CD4-positive, CD25-positive, alpha-beta regulatory T cell (primary cell): ENCODE measurements at places on chromosomes 1 and 21. TPM values are rescaled to one million over a fixed set of nuclear protein-coding genes. Genes with fewer than 3 reads are reported as not detected.
A peak's percentile ranks its signal among the peaks of the same experiment; 100 is the strongest.

SPATA45 gene
- total RNA-seq: not detected

LEPROT gene
- total RNA-seq: 21.1 TPM

SLC25A24 gene
- total RNA-seq: 15.6 TPM

RPS27 gene
- total RNA-seq: 4,265 TPM

SPRR2A gene
- not detected for total RNA-seq

WNT9A gene
- total RNA-seq: 0.20 TPM

ZNF648 gene
- total RNA-seq: not detected

S100B gene
- total RNA-seq: not detected

LENEP gene
- total RNA-seq: not detected

- no peak for DNase-seq
- H3K27ac ChIP-seq: no peak overlapping the region
- no peaks in the 10 kb centered on the region for H3K36me3 ChIP-seq
Observed at GRCh38 chr1:29499104-29499650, 262.9 kb downstream of the PTPRU start.

DNA sequence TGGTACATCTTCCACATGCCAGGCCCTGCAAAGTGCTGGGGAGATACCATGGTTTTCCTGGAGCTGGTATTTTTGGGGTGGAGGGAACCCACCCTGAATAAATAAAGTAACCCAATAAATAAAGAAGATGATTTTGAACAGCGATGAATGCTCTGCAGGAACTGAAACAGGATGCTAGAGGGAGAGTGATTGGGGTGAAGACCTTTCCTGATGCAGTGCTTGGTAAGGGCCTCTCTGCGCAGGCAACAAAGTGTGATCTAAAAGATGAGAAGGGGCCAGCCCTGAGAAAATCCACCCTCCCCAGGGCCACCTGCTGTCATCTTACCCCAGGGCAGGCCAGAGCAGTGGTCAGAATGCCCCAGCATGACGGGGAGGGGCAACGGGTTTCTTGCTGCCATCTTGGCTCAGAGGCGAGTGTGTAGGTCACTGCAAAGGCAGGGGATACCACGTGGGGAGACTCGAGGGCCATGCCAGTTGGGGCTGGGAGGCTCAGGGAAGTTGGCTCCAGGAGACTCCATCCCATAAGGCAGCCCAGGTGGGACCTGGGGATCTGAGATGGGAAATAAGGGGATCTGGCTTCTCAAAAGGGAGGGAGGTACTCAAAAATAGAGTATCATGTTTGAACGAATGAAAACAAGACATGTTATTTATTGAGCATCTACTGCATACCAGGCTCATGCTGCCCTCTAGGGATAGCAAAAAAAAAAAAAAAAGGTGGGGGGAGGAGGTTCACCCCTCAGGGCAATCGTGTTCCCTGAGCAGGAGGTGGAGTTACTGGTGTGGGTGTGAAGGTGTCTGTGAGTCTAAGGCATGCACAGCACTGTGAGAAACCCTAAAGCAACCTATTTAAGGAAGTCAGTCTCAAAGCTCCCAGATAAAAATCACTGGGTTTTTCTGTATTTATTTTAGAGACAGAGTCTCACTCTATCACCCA, 2.8 kb downstream of the SRARP start:
- no peaks in the 10 kb centered on the region for H3K36me3 ChIP-seq
- H3K4me3 ChIP-seq: no peak overlapping the region
- DNase-seq: no peak
- no peaks in the 10 kb centered on the region for H3K27me3 ChIP-seq
- no peak overlapping the region for H3K27ac ChIP-seq

GRCh38 chr1:239874831-239875230, 216.9 kb upstream of the FMN2 start:
- H3K4me1 ChIP-seq: no peaks in the 10 kb centered on the region
- no peak overlapping the region for H3K4me3 ChIP-seq
- H3K27ac ChIP-seq: no peak overlapping the region
- DNase-seq: no peak

GRCh38 chr1:110864287-110864686, 8.7 kb upstream of the CD53 start:
- no peaks in the 10 kb centered on the region for H3K36me3 ChIP-seq
- no peak for DNase-seq
- no peak overlapping the region for H3K4me3 ChIP-seq
- no peaks in the 10 kb centered on the region for H3K27me3 ChIP-seq
- no peaks in the 10 kb centered on the region for H3K4me1 ChIP-seq

DNA sequence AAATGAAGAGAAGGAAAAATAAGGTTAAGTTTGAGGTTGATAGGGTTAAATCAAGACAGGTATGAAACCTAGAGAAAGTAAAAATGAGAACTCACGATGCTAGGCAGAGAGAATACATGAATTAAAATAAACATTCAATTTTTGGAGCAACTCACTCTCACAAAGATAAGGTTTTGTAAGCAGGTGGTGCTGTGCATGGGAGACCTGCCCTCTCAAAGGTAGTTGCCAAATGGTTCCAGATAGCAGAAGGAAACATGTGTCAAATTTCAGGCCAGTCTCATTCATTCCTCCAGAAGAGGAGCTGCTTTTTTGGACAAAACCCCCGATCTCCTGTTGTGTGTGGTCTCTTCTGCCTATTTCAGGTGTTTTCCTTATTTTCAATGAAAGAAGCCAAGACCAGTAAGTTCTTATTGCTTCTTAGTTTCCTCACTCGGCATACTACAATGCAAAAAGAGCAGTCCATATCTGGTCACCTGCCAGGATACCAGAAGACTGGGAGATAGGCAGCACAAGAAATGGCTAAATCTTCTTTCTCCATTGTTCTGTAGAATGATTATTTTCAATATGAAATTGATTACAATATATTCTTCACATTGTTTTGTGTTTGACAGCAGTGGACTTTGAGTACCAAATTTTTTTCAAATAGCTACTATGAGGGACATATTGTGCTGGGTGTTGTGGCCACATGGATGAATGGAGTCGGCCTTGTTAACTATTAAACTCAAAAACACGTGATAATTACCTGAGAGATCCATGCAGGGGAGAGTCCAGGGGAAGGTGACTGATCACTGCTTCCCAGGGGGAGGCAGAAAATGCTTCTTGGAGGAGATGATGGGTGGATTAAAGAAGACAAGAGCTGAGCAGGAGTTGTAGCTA, 3.6 kb downstream of the CR1L start:
- no peak overlapping the region for H3K27ac ChIP-seq
- H3K36me3 ChIP-seq: no peaks in the 10 kb centered on the region
- H3K27me3 ChIP-seq: peaks cover 9% of the 10 kb centered on the region
- no peak overlapping the region for H3K4me3 ChIP-seq
- no peak for DNase-seq

DNA sequence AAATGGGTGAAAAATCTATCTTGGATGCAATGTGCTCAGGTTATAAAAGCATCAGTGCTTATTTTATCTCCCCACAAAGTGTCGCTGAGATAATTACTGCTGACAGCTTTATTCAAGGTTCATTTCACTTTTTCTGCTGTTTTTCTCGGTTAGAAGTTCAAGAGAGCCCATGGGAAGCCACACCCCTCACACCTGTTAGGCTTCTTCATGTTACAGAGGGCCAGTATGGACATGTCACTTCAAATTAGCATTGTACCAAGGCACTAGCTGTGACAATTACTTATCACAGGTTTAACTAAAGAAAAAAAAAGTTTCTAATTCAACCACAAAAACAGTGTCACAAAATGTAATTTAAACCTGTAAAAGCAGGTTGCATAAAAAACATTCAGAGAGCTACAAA, 187.3 kb upstream of the DMRTA2 start:
- no peak for DNase-seq
- no peaks in the 10 kb centered on the region for H3K4me1 ChIP-seq
- no peak overlapping the region for H3K4me3 ChIP-seq
- H3K27ac ChIP-seq: no peak overlapping the region
- no peaks in the 10 kb centered on the region for H3K27me3 ChIP-seq
- no peaks in the 10 kb centered on the region for H3K36me3 ChIP-seq

- H3K36me3 ChIP-seq: no peaks in the 10 kb centered on the region
- H3K27me3 ChIP-seq: peaks cover 27% of the 10 kb centered on the region
- no peak overlapping the region for H3K4me3 ChIP-seq
- DNase-seq: no peak
Observed at GRCh38 chr1:205568469-205569361, 63.1 kb downstream of the ELK4 start.

DNA sequence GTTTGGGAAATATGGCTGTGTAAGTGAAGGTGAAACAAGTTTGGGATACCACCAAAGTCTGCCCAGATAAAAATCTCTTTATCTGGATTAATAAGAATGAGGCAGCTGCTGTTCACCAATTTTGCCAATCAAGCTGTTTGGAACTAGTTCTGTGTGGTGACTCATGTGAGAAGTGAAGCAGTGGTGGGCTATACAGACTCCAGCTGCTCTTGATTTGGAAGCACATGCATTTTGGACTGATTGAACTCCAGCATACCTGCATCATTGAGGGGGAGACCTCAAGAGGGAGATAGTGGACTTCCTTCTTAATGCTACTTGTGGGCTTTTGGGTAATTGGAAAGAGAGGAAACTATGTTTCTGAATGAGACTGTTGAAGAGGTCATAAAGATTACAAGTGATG, 99.2 kb upstream of the B3GALT2 start:
- peaks cover 2% of the 10 kb centered on the region for H3K4me1 ChIP-seq
- H3K27me3 ChIP-seq: no peaks in the 10 kb centered on the region
- H3K36me3 ChIP-seq: no peaks in the 10 kb centered on the region
- H3K27ac ChIP-seq: no peak overlapping the region

GRCh38 chr1:67427947-67428346, 2.3 kb downstream of the SERBP1 start:
- H3K27ac ChIP-seq: peak overlapping the region; percentile 97
- H3K36me3 ChIP-seq: peaks cover 33% of the 10 kb centered on the region
- H3K27me3 ChIP-seq: no peaks in the 10 kb centered on the region
- no peak for DNase-seq
- peak overlapping the region; percentile 98 for H3K4me3 ChIP-seq

DNA sequence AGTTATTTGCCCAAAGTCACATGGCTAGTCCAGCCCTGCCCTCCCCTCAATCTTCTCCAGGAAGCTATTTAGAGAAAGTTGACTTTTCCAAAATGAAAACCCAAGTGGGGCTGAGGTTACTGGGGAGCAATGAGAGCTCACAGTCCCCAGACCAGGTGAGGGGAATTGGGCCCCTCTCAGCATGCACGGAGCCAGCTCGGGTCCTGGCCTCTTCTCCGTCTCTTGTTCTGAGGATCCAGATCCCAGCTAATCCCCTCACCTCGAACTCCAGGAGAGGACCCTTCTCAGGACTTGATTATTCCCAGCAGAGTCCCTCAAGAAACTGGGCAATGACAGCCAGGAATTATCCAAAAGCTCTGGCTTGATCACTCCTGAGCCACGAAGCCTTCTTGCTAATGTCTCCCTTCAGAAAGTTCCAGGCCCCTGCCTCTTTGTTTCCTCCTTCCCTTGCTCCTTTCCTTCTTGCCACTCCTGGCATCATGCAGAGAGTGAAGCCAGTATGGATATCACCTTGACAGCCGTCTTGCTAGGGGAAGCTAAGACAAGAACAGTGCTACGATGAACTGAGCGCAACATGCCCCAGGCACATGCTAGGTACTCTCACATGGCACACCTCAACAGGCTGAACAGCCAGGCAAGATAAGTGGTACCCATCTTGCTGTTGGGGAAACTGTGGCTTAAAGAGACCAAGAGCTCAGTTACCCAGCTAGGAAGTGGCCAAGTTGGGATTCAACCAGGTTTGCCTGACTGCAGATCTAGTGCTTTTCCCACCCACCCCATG, 51.9 kb downstream of the KLHDC7A start:
- H3K4me3 ChIP-seq: no peak overlapping the region
- no peaks in the 10 kb centered on the region for H3K36me3 ChIP-seq
- H3K27me3 ChIP-seq: no peaks in the 10 kb centered on the region
- DNase-seq: no peak
- no peaks in the 10 kb centered on the region for H3K4me1 ChIP-seq

DNA sequence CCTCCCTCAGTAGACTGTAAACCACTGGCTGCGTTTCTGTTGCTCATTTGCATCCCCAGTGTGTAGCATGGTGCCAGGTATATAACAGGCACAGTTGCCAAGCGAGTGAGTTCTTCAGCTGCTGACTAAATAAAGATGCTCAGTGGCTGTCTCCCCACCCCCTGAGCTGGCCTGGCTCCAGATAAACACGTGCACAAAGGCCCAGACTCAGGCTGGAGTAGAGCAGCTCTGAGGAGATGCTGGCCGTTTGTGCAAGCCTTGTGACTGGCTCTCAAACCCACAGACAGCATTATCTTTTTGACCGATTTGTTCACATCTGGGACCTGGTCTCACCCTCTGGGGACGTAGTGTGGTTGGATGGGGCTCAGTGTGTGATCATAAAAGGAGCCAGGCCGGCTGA, 7.1 kb downstream of the CHRNB2 start:
- no peaks in the 10 kb centered on the region for H3K27me3 ChIP-seq
- no peaks in the 10 kb centered on the region for H3K4me1 ChIP-seq
- H3K4me3 ChIP-seq: no peak overlapping the region

DNA sequence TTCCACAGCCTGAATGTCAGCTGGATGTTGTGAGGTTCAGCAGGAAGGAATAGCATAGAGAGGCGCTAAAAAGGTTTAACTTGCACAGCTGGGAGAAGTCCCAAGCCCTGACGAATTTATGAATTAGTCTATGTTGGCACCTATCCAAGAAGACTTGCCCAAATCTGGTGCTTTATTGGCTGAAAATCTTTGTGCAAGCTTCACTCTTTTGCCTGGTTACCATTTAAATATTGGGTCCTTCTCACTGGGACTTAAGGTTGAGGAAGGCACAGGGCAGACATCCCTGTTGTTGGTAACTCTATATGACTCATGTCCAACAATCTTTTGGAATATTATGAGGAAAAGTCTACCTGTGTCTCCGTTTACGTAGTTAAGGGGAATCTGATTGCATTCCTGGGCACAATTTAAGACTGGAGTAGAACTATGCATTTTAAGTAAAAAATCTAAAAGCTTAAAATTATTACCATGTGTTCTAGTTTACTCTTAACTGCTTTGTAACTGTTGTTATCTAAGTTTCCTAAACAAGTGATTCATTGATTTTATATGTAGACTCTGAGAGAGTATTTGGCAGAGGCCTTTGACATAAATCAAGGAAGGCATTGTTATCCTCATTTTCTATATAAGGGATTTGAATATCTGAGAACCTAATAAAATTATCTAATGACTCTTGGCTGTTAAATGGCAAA, 181.7 kb upstream of the DPYD start:
- H3K27me3 ChIP-seq: no peaks in the 10 kb centered on the region
- no peaks in the 10 kb centered on the region for H3K4me1 ChIP-seq
- H3K36me3 ChIP-seq: no peaks in the 10 kb centered on the region
- H3K4me3 ChIP-seq: no peak overlapping the region

- H3K27ac ChIP-seq: no peak overlapping the region
- no peaks in the 10 kb centered on the region for H3K4me1 ChIP-seq
- no peak overlapping the region for H3K4me3 ChIP-seq
- H3K36me3 ChIP-seq: no peaks in the 10 kb centered on the region
- H3K27me3 ChIP-seq: no peaks in the 10 kb centered on the region
Observed at GRCh38 chr1:246824541-246824940, 100.3 kb downstream of the SCCPDH start.

DNA sequence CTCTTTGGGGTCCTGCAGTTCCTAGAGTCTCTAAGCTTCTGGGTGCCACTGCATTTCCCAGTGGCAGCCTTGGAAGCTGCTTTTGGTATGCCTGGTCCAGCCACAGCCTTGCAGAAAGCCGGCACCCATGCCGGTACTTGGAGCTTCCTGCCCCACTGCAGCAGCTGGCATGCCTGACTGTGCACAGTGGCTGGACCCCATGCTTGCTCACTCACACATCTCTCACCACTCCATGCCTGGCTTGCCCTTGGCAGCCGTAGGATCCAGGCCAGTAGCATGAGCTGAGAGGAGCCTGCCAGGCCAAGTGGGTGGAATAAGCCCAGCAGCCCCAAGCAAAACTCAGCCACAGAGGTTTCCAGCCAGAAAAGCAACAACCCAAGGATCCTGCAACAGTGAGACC, 20.3 kb upstream of the FNBP1L start:
- DNase-seq: no peak
- H3K4me3 ChIP-seq: no peak overlapping the region
- H3K27ac ChIP-seq: no peak overlapping the region
- no peaks in the 10 kb centered on the region for H3K36me3 ChIP-seq
